CD8-positive, alpha-beta T cell (primary cell): ENCODE measurements at places on chromosomes 7 and 10.

DNA sequence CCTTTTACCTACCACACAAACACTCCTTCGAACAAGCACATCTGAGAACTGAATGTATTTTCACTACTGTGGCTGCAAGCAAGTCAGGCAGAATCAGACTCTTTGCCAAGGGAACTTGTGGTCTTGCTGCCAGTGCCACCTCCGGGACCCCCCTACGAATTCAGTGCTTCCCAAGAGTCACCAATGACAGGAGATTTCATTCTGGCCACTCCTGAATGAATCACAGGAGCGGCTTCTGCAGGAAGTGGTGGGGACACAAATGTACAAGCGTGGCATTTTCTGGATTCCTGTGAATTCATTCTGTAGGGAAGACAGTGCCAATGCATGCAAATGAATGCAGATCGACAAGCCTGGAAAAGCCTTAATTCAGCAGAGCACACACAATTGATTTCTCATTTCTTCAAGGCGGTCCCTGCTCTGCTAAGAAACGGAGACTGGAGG lies 161.2 kb downstream of the CAMK1D start:
- no peak for DNase-seq

GRCh38 chr10:63825766-63826165 lies 304.6 kb downstream of the REEP3 start:
- DNase-seq: no peak

- peak; percentile 31 for DNase-seq
These were observed 553 bp downstream of the VDAC2 start for GRCh38 chr10:75211007-75211691.

GRCh38 chr7:72183835-72184234 lies 228.3 kb downstream of the CALN1 start:
- no peak for DNase-seq

DNA sequence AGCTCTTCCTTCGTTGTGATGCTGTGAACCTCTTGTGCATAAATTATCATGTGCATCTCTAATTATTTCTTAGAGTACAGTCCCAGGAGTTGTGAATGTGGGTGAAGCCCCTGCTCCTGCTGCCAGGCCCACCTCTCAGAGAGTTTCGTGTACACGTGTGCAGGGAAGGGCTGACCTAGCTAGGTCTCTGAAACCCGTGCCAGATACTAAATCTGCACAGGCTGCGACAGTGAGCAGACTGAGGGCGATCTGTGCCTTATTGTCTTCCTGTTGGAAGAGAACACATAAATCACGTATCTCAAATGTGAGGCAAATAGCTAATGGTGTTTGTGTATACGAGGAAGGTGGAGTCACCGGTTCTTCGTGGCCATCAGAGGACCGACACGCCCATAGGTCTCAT lies 71.8 kb upstream of the DNAJB6 start:
- DNase-seq: no peak

DNA sequence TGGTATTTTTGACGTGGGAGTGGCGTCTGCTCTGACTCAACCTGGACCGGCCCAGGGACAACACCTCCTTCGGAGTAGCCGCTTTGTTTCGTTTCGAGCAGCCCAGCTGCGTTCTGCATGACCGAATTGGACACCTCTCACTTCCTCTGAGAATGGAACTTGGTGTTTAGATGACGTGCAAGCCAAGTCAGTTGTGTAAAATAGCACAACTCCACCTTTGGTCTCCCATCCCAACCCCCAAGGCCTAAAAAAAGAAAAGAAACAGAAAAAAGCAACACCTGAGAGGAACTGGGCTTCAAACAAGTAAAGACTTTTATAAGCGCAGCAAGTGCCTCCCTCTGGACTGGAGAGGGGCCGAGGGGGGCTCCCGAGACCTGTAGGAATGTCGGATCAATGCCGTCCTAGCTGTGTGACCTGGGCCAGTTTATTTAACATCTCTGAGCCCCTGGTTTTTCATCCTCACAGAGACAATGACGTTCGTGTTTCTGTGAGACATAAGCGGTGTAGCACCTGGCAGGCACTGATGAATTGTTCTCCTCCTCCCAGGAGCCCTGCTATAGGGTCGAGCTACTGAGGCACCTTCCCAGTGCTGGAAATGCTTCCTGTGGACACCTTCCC lies 52.0 kb upstream of the SMNDC1 start:
- DNase-seq: peak; percentile 21

- DNase-seq: no peak
These were observed 73.9 kb downstream of the TMEM130 start for GRCh38 chr7:98795741-98796493.

- DNase-seq: no peak
These were observed 306.8 kb downstream of the WDR11 start for GRCh38 chr10:121157998-121158397.

DNA sequence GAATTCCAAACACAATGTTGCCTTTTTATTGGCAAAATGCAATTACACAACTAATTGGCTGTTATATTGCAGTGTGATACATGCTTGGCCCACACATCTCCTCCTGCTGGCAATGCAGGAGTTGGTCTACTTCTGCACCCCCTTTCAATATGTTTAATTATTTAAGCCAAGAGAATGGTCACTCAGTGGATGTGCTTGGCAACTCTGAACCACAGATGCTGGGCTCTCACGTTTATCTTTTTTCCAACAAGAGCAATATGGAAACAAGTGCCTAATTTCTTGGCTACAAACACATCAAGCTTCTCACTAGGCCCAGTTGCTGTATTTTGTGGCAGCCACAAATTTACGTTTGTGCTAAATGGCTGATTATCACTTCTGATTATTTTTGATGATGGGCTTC lies 1149.2 kb upstream of the CELF2 start:
- DNase-seq: no peak

DNA sequence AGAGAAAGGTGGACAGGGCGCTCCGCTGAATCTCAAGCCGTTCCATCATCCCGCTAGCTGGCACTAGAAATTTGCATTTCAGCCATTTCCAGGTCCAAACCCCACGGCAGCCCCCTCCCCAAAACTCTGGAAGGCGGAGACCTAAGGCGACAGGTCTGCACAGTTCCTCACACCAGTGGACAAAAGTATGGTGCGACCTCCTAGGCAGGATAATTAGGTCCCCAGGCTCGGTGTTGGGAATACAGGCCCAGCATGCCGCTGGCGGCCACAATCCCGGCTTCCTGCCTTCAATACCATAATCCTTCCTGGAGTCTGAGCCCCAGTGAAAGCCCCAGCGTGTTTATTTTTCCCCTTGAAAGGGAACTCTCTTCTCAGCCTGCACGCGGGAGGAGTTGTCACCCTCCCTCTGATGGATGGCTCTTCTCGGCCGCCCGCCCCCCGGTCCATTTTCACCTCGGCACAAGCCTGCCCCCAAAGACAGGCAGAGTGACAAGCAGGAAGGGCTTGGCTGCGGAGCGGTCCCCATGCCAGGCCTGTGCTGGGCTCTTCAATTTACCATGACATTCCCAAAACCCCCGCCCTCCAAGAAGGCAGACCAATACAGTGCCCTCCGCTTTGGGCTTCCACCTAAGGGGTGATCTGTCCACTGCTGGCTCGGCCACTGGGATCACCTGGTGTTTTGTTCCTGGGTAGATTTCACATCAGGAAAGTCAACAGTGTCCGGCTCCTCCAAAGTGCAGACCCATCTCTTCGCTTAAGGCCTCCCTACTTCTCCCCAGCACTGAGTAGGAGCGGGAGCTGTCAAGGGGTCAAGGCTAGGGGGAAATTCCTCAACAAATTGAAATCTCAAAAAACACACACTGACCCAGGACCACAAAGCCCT lies 2.2 kb downstream of the FGFR2 start:
- DNase-seq: no peak

GRCh38 chr7:16744518-16745250 lies 8.9 kb upstream of the TSPAN13 start:
- DNase-seq: no peak

DNA sequence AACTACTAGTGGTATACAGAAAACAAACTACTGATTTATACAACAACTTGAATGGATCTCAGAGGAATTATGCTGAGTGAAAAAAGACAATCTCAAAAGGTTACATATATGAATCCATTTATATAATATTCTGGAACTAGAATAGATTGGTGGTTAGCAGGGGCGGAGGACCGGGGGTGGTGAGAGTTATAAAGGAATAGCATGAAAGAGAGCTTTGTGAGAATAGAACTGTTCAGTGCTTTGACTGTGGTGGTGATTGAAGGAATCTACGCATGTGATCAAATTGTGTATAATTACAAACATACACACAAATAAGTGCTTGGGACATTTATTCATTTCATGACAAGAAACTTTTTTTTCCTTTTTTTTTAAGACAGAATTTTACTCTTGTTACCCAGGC lies 19.6 kb downstream of the RAB19 start:
- no peak for DNase-seq

- DNase-seq: no peak
These were observed 184.5 kb downstream of the PHTF2 start for GRCh38 chr7:77982926-77983550.

GRCh38 chr10:47190802-47191450 lies 109.1 kb upstream of the GDF10 start:
- DNase-seq: no peak

- no peak for DNase-seq
These were observed 203.9 kb downstream of the FRMD4A start for GRCh38 chr10:14126697-14127440.

- DNase-seq: no peak
These were observed 50.2 kb downstream of the LAMB4 start for GRCh38 chr7:108079648-108080591.

GRCh38 chr7:139159900-139160675 lies 50.6 kb upstream of the ZC3HAV1 start:
- DNase-seq: no peak

GRCh38 chr7:89401690-89402089 lies 606.2 kb upstream of the TEX47 start:
- no peak for DNase-seq

DNA sequence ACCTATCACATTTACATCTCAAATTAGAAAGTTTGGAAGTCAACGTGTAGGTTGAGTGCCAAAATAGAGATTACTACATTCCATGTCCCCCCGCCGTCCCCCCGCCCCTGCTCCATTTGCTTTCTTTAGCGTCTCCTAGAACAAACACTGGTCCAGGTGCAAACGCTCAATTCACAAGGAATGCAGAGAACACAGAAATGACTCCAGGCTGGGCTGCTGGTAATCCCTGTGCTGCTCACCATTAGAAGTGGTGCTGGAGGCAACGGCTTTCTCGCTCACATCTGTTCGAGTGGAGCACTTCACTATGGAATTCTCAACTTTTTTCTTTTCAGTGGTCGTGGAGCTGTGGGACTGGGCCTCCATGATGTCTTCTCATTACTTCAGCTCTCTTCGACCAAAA lies 14.1 kb downstream of the GLI3 start:
- DNase-seq: no peak

DNA sequence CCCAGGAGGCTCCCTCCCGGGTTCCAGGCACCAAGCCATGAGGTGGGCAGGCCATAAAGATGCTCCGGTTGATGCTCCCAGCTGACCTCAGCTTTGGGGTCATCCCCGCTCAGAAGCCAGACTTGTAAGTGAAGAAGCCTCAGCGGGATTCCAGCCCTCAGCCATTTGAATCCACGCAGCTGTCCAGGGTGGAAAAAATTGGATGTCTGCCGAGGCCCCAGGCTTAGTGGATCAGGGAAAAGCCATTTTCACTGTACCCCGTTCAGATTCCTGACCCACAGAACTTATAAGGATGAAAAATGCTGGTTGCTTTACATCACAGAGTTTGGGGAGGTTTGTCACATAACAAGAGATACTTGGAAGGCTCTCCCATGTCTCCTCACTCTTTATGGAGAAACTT lies 49.2 kb upstream of the CPN1 start:
- no peak for DNase-seq

DNA sequence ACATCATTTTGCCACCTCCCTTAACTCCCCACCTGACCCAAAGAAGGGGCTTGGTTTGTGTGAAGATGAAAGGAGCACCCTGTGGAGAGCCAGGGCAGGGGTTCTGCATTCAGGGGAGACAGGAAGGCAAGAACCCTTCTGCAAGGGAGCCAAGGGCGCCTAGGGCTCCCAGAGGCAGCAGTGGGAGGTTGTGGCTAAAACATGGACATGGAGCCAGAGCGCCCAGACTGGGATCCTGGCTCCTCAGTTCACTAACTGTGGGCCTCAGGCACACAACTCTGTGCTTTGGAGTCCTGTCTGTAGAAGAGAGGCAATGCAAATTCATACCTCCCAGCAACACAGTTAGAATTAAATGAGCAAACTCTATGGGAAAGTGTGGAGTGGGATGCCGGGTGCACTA lies 123.1 kb upstream of the MACROH2A2 start:
- no peak for DNase-seq

- no peak for DNase-seq
These were observed 230.6 kb downstream of the PLXNA4 start for GRCh38 chr7:132345543-132346129.

GRCh38 chr7:131244259-131244852 lies 83.3 kb upstream of the MKLN1 start:
- DNase-seq: no peak

- no peak for DNase-seq
These were observed 131.1 kb upstream of the MGMT start for GRCh38 chr10:129335942-129336341.

GRCh38 chr7:29976673-29977415 lies 12.8 kb downstream of the SCRN1 start:
- no peak for DNase-seq

DNA sequence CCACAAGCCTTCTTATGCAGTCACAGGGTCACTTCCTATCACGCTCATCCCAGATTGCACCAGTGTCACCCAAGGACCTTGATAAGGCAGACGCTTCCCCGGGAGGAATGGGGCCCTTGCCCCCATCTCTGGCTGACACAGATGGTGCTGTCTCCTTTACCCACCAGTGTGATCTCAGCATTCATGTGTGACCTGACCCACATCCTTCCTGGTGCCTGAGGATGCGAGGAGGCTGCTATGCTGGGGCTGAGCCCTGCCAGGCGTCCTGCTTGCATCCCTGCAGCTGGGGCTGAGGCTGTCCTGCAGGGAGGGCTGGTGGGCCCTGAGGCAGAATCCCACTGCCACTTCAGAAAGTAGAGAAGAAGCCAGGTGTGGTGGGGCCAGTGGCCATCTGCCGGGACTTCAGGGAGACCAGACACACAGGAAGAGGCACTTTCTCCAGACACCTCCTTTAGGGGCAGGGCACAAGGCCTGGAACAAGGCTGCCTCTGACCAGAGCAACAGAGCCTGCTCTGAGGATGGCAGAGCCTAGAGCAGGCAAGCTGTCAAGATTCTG lies 35.3 kb downstream of the RASGEF1A start:
- DNase-seq: peak; percentile 22

DNA sequence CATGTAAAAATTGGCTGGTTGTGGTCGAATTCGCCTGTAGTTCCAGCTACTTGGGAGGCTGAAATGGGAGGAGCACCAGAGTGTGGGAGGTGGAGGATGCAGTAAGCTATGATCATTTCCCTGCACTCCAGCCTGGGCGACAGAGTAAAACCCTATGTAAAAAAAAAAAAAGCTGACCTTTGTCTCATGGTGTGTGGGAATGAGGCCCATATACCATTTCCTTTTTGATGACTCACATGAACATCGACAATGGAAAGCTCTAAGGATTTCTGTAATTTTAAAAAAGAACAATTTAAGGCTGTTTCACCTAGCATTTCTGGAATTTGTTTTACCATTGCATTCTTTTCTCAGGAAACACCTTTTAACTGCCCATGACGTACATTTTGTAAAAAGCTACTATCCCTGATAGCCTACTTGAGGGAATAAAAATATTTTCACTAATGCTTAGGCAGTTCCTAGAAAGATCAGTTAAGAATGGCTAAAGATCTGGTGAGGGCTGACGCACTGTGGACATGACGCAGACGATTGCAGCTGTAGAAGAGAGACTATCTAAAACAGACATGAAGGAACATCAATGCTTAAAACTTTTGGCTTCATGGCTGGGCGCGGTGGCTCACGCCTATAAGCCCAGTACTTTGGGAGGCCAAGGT lies 400.6 kb upstream of the IGFBP3 start:
- no peak for DNase-seq
